Testis (tissue), 5 donors: ENCODE measurements at places on chromosomes 1 and 21.

GRCh38 chr1:18352636-18353265 lies 128.0 kb upstream of the KLHDC7A start:
- H3K36me3 ChIP-seq, result no peaks in the 10 kb centered on the region
- H3K27me3 ChIP-seq, result no peaks in the 10 kb centered on the region
- H3K4me3 ChIP-seq, result no peak overlapping the region

GRCh38 chr1:226712742-226713419 lies 26.2 kb downstream of the ITPKB start:
- peaks cover 17% of the 10 kb centered on the region for H3K4me1 ChIP-seq
- no peak for DNase-seq
- H3K4me3 ChIP-seq, result no peak overlapping the region
- no peaks in the 10 kb centered on the region for H3K27me3 ChIP-seq
- H3K36me3 ChIP-seq, result no peaks in the 10 kb centered on the region

- H3K36me3 ChIP-seq, result no peaks in the 10 kb centered on the region
- H3K27me3 ChIP-seq, result no peaks in the 10 kb centered on the region
- no peak overlapping the region for H3K4me3 ChIP-seq
- no peak overlapping the region for H3K27ac ChIP-seq
Observed at GRCh38 chr1:42824481-42825035, 7.4 kb upstream of the SVBP start.

- DNase-seq, result no peak
- no peak overlapping the region for H3K27ac ChIP-seq
- H3K36me3 ChIP-seq, result no peaks in the 10 kb centered on the region
Observed at GRCh38 chr21:29133796-29134195, 3.4 kb downstream of the MAP3K7CL start.

DNA sequence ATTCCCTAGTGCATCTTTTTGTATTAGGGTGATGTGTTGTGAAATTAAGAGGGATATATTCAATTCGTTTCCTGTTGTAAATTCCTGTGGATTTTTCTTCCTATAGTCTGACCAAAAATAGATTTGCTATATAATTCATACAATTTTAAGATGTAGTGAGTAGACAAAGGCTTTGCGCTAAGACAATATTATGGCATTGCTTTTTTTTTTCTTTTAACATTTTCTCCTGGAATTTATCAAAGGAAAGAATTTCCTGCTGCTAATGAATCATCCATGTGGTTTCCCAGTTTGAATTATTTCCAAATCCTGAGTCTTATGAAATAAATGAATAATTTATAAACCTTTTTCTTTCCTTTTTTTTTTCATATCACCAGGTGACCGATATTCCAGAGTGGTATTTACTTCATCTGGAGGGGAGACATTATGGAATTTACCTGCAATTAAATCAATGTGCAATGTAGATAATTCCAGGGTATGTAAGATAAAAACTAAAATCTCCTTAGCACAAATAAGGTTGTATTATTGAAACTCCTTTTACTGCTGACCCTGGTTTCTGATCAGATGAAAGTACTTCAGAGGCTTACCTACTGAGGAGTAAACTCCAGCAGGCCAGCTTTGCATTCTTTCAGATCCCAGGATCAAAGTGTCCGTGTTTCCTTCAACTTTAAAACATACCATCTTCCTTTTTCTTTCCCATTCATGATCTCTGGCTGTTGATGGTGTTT lies 148.4 kb downstream of the TLR5 start:
- no peaks in the 10 kb centered on the region for H3K4me1 ChIP-seq
- DNase-seq, result no peak
- H3K4me3 ChIP-seq, result no peak overlapping the region

DNA sequence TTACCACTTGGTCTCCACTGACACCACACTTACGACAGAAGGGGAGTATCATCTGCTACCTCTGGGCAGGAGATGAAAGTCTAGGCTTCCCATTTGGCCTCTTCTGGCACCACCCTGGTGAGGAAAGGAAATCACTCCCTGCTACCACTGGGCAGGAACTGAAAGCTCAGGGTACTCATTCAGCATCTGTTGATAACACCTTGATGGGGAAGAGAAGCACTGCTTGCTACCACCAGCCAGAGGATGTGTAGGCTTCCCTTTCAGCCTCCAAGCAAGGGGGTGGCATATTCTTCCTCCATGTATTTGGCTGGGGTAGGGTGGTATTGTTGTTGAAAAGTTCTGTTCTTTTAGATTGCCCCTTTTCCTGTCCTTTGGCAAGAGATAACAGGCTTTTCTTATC lies 115.0 kb downstream of the ACBD6 start:
- no peak overlapping the region for H3K4me3 ChIP-seq
- no peak overlapping the region for H3K27ac ChIP-seq
- H3K36me3 ChIP-seq, result no peaks in the 10 kb centered on the region
- H3K4me1 ChIP-seq, result no peaks in the 10 kb centered on the region
- no peak for DNase-seq

DNA sequence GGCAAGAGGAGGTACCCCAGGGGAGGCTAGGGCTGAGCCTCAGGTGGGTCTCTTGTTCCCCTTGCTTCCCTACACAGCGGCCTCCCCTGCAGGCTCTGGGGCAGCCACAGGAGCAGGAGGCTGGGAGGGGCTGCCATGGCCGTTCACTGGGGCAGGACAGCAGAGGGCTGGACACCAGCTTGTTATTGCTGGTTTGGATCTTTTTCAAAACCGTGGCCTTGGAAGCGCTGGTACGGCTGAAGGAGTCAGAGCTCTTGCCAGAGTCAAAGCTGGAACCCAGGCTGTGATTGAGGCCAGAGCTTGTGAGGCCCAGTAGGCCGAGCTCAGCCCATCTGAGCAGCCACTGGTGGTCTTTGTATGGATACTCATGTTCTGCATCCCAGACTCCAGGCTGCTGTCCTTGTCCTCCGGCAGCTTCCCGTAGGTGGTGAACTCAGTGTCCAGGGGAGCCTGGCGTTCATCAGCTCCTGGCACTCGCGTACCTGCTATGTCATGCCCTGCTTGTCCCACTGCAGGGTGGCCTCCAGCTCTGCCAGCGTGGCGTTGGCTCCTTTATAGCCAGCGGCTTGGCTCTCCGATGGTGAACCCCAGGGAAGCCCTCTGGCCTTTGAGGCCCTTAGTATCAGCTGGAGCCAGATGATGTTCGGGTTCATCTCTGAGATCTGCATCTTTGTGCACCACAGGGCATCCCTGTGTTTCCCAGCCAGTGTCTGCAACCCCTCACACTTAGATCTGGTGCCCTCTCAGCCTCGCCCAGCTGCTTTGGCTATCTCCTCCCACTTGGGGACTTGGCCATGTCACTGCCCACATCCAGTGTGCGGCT lies 40.3 kb upstream of the THEM4 start:
- H3K36me3 ChIP-seq, result no peaks in the 10 kb centered on the region
- peak; percentile 37 for DNase-seq
- peak overlapping the region; percentile 7 for H3K27ac ChIP-seq
- H3K4me3 ChIP-seq, result no peak overlapping the region

- no peaks in the 10 kb centered on the region for H3K36me3 ChIP-seq
- no peaks in the 10 kb centered on the region for H3K27me3 ChIP-seq
- no peaks in the 10 kb centered on the region for H3K4me1 ChIP-seq
Observed at GRCh38 chr21:25838809-25839208, 104.0 kb downstream of the GABPA start.

GRCh38 chr21:45709696-45710268 lies 66.3 kb downstream of the PCBP3 start:
- no peaks in the 10 kb centered on the region for H3K4me1 ChIP-seq
- H3K4me3 ChIP-seq, result no peak overlapping the region
- H3K27me3 ChIP-seq, result no peaks in the 10 kb centered on the region
- DNase-seq, result no peak
- no peak overlapping the region for H3K27ac ChIP-seq

GRCh38 chr1:113946678-113947387 lies 17.7 kb downstream of the HIPK1 start:
- H3K36me3 ChIP-seq, result no peaks in the 10 kb centered on the region
- H3K4me3 ChIP-seq, result no peak overlapping the region
- H3K4me1 ChIP-seq, result peaks cover 22% of the 10 kb centered on the region
- no peaks in the 10 kb centered on the region for H3K27me3 ChIP-seq
- no peak overlapping the region for H3K27ac ChIP-seq

DNA sequence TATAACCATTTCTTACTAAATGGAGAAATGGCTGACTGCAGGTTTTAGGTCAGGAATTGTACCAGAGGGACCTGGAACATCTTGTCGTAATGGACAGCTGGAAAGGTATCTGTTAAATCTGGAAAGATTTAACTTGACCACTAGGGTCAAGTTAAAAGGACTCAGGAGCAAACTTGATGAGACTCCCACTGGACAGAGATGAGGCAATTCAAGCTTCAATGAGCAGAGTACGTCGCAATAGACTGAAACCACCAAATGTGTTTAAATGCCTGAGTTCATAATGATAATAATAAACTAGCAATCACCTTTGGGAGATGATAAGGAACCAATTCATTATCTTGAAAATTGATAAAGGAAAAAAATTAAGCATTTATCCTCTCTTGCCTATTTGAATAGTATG lies 8.7 kb downstream of the IFNLR1 start:
- no peaks in the 10 kb centered on the region for H3K27me3 ChIP-seq
- no peak overlapping the region for H3K4me3 ChIP-seq
- no peak for DNase-seq
- H3K27ac ChIP-seq, result no peak overlapping the region
- no peaks in the 10 kb centered on the region for H3K4me1 ChIP-seq

GRCh38 chr1:194717334-194717733 lies 1530.9 kb upstream of the B3GALT2 start:
- no peaks in the 10 kb centered on the region for H3K36me3 ChIP-seq
- no peak overlapping the region for H3K4me3 ChIP-seq
- H3K27me3 ChIP-seq, result no peaks in the 10 kb centered on the region
- no peak for DNase-seq
- no peaks in the 10 kb centered on the region for H3K4me1 ChIP-seq

- peaks cover 31% of the 10 kb centered on the region for H3K4me1 ChIP-seq
- no peak within 1 kb of the TSS for H3K27ac ChIP-seq
- H3K36me3 ChIP-seq, result no peaks in the 10 kb centered on the region
- H3K27me3 ChIP-seq, result no peaks in the 10 kb centered on the region
- H3K4me3 ChIP-seq, result peak within 1 kb of the TSS; percentile 58
Observed at GRCh38 chr1:155127105-155127966, at the start of gene EFNA1. TSS of gene EFNA1 (plus strand) at chr1:155127876. CDS start at chr1:155127978, 102 bp downstream.

- H3K36me3 ChIP-seq, result no peaks in the 10 kb centered on the region
- H3K27ac ChIP-seq, result no peak overlapping the region
- H3K4me1 ChIP-seq, result no peaks in the 10 kb centered on the region
Observed at GRCh38 chr21:44702973-44703730, 6.2 kb downstream of the KRTAP10-12 start.

GRCh38 chr1:226762988-226763904 lies 24.2 kb upstream of the ITPKB start:
- DNase-seq, result no peak
- H3K4me3 ChIP-seq, result no peak overlapping the region
- H3K27me3 ChIP-seq, result no peaks in the 10 kb centered on the region
- no peaks in the 10 kb centered on the region for H3K4me1 ChIP-seq
- no peaks in the 10 kb centered on the region for H3K36me3 ChIP-seq

GRCh38 chr1:53344921-53345838 lies 17.3 kb upstream of the LRP8 start:
- H3K27ac ChIP-seq, result no peak overlapping the region
- H3K4me1 ChIP-seq, result no peaks in the 10 kb centered on the region
- H3K27me3 ChIP-seq, result no peaks in the 10 kb centered on the region
- H3K36me3 ChIP-seq, result no peaks in the 10 kb centered on the region

DNA sequence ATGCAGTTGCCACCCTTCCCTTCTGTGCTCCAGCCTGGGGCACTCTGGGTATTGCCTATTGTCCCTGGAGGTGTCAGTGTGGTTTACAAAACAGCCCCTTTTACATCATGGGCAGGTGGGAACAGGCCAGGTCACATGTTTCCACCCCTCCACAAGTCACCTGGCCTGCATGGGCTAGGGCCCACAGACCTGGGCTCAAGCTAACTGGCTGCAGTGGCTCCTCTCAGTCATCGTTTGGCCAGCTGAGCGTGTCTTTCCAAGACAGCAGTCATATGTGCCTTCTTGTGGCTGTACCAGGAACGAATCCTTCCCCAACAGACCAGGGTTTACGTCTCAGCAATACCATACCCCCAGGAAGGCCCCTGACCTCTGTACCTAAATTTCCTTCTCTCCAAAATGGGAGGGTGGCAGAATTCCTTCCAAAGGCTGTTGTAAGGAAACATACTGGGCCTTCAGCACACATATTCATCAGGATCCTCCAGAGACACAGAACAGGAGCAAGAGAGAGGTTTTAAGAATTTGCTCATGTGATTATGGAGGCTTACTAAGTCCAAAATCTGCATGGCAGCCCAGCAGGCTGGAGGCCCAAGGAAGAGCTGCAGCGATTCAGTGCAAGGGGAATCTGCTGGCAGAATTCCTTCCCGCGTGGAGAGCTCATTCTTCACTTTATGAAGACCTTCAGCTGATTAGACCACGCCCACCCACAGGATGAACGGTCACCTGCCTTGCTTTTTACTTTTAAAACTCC lies 10.6 kb upstream of the TAS1R2 start:
- H3K27ac ChIP-seq, result no peak overlapping the region
- no peak overlapping the region for H3K4me3 ChIP-seq
- no peaks in the 10 kb centered on the region for H3K27me3 ChIP-seq

DNA sequence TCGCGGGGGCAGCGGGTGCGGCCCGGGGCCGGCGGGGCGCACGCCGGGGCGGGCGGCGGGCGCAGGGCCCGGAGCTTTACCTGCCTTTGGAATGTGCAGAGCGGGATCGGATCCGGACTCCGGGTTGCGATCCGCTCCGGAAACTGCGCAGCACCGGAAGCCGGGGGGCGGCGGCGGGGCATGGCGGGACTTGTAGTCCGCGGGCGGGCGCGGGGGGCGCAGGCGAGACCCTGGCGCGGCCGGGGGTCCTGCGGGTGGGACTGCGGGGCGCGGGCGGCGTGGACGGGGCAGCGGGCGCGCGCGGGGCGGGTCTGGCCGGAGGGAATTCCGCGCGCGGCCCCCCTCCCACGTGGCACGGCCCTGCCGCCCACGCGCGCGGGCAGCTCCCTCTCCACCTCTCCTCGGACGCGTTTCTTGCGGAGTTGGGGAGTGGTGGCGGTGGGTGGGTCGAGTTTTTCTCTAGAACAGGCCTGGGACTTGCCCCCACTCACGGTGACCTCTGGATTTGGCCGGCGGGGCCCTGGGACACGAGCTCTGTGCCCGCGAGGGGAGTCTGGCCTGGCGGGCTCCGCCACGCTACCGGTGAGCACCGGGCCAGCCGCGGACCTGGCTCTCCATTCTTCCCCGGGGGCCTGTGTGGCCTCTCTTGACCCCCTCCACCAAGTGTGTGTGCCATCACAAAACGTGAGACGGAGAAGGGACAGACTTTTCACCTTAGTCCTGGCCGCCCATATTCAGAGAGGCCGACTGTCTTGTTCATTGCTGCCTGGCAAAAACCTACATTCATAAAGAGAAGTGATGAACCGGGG lies at the start of gene PRDM15:
Gene PRDM15 (minus strand): TSS at position 155 of the 809 bp plus-strand sequence. CDS start 18,981 bp downstream, outside the sequence.
- peak within 1 kb of the TSS; percentile 72 for H3K4me3 ChIP-seq
- peak; percentile 84 for DNase-seq

DNA sequence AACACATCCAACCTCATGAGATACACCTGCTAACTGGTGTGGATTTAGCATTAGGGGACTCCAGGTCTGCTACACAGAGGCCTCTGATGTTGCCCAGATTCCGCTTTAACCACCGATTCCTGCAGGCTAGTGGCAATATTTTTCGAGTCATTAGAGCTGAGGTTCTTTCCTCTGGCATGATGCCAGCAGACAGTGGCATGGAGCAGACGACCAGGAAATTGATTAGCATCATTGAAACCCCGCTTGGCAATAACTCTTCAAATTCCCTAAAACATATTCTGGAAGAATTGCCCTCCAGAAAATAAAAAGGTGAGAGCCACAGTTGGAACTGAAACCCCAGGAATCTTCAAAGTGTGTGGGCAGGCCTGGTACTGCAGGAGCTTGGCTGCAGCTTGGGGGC lies 28.4 kb upstream of the ETV3 start:
- no peak overlapping the region for H3K27ac ChIP-seq
- H3K4me1 ChIP-seq, result peaks cover 4% of the 10 kb centered on the region
- H3K36me3 ChIP-seq, result no peaks in the 10 kb centered on the region
- H3K27me3 ChIP-seq, result no peaks in the 10 kb centered on the region
